EH (cell line): ENCODE measurements at places on chromosomes 4 and X.

DNA sequence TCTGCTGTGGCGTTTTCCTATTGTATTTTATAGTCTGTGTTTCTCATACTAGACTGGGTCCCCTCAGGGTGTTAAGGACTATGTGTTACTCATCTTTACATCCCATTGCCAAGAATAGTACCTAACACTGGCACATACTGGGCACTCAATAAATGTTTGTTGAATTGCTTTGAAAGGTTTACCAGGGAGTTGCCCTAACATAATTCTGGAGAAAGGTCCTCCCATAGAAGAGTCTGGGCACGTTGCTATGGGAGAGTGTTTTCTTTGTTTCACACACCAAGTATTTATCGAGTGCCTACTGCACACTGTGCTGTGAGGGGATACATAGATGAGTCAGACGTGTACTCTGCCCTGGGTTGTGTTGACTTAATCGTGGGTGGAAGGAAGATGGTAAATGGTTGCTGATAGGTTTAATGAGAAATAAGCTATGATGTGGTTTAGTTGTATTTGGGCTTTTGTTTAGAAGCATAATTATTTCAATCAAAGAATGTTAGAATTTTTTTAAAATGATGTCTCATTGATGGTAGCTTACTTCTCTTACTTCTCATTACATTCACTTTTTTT, 42.9 kb downstream of the AFF1 start:
- peak; percentile 80 for DNase-seq

- no peak for DNase-seq
Measured at GRCh38 chr4:138344054-138344453, 101.9 kb upstream of the SLC7A11 start.

DNA sequence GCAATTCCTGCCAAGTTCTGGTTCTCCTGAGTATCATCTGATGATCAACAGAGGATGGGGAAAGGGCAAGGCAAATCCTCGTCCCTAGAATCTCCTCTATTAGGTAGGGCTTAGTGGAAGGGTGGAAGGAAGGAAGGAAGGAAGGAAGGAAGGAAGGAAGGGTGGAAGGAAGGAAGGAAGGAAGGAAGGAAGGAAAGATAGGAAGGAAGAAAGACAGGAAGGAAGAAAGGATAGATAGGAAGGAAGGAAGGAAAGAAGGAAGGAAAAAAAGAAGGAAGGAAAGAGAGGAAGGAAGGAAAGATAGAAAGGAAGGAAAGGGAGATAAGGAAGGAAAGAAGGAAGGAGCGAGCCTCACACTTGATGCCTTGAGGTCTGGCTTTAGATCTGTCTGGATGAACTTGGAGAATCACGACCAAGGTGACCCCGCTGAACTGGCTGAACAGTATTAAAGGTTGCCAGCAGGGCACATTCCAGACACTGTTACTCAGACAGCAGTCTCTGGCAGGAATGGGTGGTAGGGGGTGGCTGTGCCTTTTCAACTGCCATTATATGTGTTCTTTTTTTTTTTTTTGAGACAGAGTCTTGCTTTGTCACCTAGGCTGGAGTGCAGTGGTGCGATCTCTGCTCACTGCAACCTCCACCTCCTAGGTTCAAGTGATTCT, 57.1 kb downstream of the MAP7D2 start:
- DNase-seq: peak; percentile 36

- no peak for DNase-seq
Measured at GRCh38 chr4:148287111-148287510, 155.1 kb downstream of the NR3C2 start.
